ENCODE measurements at places on chromosomes 2 and 18. TPM values are rescaled to one million over a fixed set of nuclear protein-coding genes. Genes with fewer than 3 reads are reported as not detected.

DNA sequence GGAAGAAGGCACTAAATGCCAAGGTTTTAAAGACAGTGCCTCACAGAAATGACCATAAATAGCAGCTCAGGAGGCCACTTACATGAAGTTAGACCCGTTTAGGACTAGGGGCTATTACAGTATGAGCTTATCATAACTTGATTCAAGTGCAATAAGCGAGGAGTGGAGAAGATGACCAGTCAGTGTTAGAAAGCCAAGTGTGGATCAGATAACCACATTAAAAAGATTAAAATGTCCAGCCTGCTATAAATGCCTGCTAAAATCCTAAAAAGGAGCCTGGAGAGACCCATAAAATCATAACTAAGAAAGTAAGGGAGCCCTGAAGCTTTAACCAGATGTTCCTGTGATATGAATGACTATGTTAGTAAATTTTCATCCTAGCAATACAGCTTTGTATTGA is 117.5 kb upstream of the ZNF521 start:
- no peak for DNase-seq

The CCDC141 gene
- 136 TPM for total RNA-seq

- no peak for DNase-seq
These were observed 909.9 kb upstream of the CHAC2 start for GRCh38 chr2:52857722-52858121.

The ID2 gene
- total RNA-seq, result 25.5 TPM

Data from Right ventricle myocardium superior (tissue), 1 donor.